Transverse colon (tissue), 4 donors: ENCODE measurements at places on chromosomes 7 and 10. TPM values are rescaled to one million over a fixed set of nuclear protein-coding genes. Genes with fewer than 3 reads are reported as not detected.

- DNase-seq = no peak
- H3K4me1 ChIP-seq = no peaks in the 10 kb centered on the region
- no peak overlapping the region for H3K4me3 ChIP-seq
- no peaks in the 10 kb centered on the region for H3K36me3 ChIP-seq
- H3K27ac ChIP-seq = no peak overlapping the region
These were observed 16.3 kb upstream of the DKK1 start for GRCh38 chr10:52297747-52298146.

DNA sequence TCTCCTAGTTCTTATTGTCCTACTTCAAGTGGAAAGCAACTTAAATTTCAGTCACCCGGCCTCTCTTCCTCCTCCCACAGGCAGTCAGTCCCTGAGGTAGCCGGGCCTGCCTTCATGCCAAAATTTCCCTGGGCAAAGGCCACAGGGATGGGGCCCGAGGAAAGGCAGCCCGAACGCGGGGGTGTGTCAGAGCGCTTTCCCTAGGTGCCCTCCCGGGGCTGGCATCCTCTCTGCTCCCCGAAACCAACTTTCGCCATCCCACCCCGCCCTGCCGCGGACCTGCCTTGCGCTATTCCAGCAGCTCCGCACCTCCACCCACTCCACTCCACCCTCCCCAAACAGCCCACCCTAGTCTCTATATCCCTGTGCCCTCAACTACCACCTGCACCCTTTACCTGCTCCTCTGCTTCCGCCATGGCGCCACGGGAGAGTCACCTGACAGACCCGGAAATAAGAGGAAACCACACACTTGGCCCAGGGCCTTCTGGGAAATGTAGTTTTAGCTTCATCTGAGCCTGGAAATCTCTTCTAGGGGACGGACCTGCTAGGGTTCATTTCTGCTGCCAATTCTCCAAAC, at the start of gene VPS41:
VPS41 (minus strand) TSS at position 433 of the 577 bp plus-strand sequence; CDS start at position 416, 17 bp downstream.
- no peaks in the 10 kb centered on the region for H3K36me3 ChIP-seq
- H3K4me3 ChIP-seq = peak within 1 kb of the TSS; percentile 75
- DNase-seq = peak; percentile 86
- no peaks in the 10 kb centered on the region for H3K27me3 ChIP-seq
- peak within 1 kb of the TSS; percentile 68 for H3K27ac ChIP-seq
- peaks cover 7% of the 10 kb centered on the region for H3K4me1 ChIP-seq

- peaks cover 71% of the 10 kb centered on the region for H3K27me3 ChIP-seq
- no peaks in the 10 kb centered on the region for H3K36me3 ChIP-seq
- no peak overlapping the region for H3K4me3 ChIP-seq
- no peaks in the 10 kb centered on the region for H3K4me1 ChIP-seq
- DNase-seq = peak; percentile 56
These were observed 11.1 kb upstream of the CRTAC1 start for GRCh38 chr10:98041352-98042043.

GRCh38 chr7:102433219-102434038, at the start of gene ORAI2:
ORAI2 (plus strand) TSS chr7:102433575; CDS start chr7:102438957, 5,382 bp downstream.
- peak within 1 kb of the TSS; percentile 81 for H3K4me3 ChIP-seq
- DNase-seq = peak; percentile 84
- peak within 1 kb of the TSS; percentile 75 for H3K27ac ChIP-seq
- no peaks in the 10 kb centered on the region for H3K27me3 ChIP-seq

DNA sequence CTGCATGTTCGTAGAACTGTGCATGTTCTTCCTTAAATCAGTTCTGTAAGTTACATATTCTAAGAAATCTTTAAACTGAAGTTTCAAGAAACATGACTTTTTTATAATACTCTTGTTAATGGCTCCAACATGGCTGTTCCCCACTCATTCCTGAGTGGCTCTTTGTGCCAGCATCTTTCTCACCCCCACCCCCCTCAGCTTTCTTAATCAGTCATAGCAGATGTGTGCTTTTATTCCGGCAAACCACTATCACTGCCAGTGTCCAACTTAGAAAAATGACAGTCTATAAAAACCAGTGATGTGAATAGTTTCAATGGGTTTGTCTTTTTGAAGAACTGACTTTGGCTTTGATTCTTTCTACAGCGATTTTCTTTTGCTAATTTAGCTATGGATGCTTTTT, 37.6 kb downstream of the PITRM1 start:
- H3K36me3 ChIP-seq = no peaks in the 10 kb centered on the region

GRCh38 chr7:26691406-26691805, 173.0 kb downstream of the SKAP2 start:
- no peak overlapping the region for H3K27ac ChIP-seq
- DNase-seq = no peak
- H3K27me3 ChIP-seq = no peaks in the 10 kb centered on the region
- no peaks in the 10 kb centered on the region for H3K4me1 ChIP-seq
- no peaks in the 10 kb centered on the region for H3K36me3 ChIP-seq
- H3K4me3 ChIP-seq = no peak overlapping the region

GRCh38 chr7:40641701-40642100, 506.9 kb downstream of the SUGCT start:
- H3K27ac ChIP-seq = no peak overlapping the region
- H3K27me3 ChIP-seq = no peaks in the 10 kb centered on the region
- H3K4me3 ChIP-seq = no peak overlapping the region
- no peak for DNase-seq
- no peaks in the 10 kb centered on the region for H3K36me3 ChIP-seq
- H3K4me1 ChIP-seq = no peaks in the 10 kb centered on the region

- no peak overlapping the region for H3K4me3 ChIP-seq
- no peak for DNase-seq
- H3K4me1 ChIP-seq = no peaks in the 10 kb centered on the region
- no peak overlapping the region for H3K27ac ChIP-seq
- no peaks in the 10 kb centered on the region for H3K27me3 ChIP-seq
These were observed 34.2 kb downstream of the IL2RA start for GRCh38 chr10:6027929-6028328.

CDK6 gene
- 32.7 TPM for total RNA-seq

UNCX gene
- not detected for total RNA-seq

NPFFR1 gene
- total RNA-seq = not detected
